ENCODE measurements at places on chromosomes 12 and 14.

GRCh38 chr14:89165189-89166181 lies 251.5 kb downstream of the FOXN3 start:
- DNase-seq: no peak

DNA sequence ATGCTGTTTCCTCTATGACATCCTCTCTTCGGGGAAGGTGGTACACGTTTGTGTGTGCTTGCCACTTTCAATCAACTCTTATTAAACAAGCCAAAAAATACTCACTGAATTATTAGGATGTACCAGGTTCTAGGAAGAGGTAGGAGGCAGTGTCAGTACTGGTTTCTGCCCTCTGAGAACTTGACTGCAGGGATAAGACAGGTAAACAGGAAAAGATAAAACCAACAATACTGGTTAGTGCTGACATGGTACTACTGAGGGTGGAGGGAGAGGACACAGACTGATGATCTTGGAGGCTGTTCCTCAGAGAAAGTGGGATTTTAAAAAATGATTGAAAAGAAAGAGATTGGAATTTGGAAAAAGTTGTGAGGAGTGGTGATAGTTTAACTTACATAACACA lies 295.2 kb upstream of the PWP1 start:
- DNase-seq: no peak

DNA sequence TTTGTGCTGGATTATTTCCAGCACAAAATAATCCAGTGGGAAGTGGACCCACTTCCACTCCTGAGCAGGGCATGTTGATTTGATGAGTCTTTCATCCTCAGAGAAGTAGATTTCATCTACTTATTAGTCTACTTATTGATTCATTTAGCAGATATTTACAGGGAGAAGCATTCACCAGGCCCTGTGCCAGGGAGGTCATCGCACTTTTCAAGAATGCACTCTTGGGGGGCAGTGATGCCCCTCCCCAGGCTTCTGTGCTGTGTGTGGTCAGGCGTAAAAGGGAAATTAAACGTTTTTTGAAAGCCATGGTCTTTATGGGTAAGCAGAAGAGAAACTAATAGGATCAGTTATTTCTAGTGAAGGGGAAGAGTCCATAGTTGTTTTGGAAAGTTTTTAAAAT lies 610.7 kb upstream of the TMEM132C start:
- no peak for DNase-seq

GRCh38 chr12:4203772-4204376 lies 69.7 kb upstream of the CCND2 start:
- no peak for DNase-seq

DNA sequence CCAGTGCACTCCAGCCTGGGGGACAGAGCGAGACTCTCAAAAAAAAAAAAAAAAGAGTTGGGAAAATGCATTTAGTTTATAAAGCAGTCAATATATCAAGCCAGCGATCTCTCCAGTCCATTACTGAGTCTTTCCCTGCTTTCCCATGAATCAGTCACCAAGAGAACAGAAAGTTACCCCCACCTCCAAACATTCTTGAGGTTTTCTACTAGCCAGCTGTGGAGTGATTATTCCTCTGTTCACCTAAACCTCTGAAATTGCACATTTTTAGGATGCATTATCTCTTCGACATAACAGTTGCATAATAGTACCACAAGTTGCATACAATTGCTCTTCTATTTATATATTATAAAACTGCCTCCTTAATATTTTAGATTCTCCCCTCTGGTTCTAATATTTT lies 134.8 kb upstream of the DIO3 start:
- no peak for DNase-seq

- DNase-seq: no peak
These were observed 360.8 kb downstream of the PDZRN4 start for GRCh38 chr12:41548926-41549325.

- DNase-seq: no peak
These were observed 248.5 kb upstream of the FBXO33 start for GRCh38 chr14:39680777-39681176.

DNA sequence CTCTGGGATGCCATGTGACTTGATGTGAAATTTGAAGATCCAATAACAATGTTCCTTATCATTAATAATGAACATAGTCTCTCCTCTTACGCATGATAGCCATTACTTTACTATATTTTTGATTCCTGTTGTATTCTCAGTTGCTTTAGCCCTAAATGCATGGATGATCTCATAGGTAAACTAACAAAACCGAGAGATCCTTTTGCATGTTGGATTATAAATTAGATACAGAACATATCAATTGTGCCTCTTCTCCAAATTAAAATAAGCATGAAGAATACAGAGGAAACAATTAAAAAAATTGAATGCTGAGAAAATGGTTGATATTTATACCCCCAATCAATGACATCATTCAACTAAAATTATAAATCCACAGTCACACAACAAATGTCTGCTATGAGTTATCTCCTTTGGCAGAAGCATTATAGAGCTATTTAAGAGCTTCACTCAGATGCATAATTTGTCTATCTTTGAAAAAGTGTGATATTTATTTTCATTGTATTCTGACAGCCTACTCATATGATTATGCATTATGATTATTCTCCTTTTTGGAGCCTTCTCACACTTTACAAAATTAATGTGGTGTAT lies 386.4 kb upstream of the STXBP6 start:
- DNase-seq: no peak

- DNase-seq: no peak
These were observed 30.3 kb downstream of the FAIM2 start for GRCh38 chr12:49873361-49873934.

GRCh38 chr14:105894978-105895881 lies 368.8 kb downstream of the TMEM121 start:
- DNase-seq: no peak

GRCh38 chr14:28157887-28158791 lies 608.4 kb upstream of the FOXG1 start:
- DNase-seq: no peak

DNA sequence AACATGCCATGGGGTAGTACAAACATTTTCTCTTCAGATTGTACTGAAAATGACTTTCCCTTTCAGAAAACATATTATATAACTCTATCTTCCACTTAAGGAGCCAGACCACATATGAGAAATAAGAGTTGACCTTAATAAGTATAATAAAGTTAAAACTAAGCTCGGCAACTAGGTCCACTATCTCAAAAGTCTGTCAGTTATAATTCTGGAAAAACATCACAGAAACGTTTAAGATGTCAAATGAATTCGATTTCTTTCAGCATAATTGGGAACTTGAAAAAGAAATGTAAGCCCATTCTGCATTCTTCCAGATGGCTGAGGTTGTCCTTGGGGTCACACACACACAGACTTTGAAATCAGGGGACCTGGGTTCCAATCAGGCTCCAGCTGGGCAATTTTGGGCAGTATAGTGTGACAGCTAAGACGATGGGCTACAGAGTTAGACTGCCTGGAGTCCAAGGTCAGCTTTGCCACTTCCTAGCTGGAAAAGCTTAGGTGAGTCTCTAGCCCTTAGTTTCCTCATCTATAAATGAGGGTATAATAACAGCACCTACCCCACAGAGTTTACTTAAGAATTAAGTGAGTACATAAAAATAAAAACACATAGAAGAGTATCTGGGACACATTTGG lies 75.6 kb downstream of the PPP2R5E start:
- DNase-seq: no peak

- no peak for DNase-seq
These were observed at the start of gene EEF1AKMT3 for GRCh38 chr12:57772429-57773322. TSS of gene EEF1AKMT3 (plus strand) at chr12:57772614. CDS start at chr12:57772725, 111 bp downstream.

DNA sequence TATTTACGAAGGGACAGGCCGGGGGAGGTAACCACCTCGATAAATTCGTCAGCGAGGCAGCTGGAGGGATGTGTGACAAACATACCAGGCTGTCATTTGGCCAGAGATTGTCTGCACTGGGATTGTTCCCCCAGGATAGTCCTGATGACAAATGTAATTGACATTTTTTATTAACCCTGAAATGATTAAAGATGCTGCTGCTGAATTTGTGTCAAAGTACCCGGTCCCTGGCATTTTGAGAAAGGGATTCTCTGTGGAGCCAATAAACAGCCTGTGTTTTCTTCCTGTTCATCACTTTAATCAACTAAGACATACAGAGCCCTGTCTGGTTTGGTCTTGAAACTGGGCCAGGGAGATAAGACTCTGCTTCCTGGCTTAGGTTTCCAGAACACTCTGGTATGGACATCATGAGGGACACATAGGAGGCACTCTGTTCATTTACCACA lies 117.6 kb downstream of the SLC25A47 start:
- DNase-seq: no peak

DNA sequence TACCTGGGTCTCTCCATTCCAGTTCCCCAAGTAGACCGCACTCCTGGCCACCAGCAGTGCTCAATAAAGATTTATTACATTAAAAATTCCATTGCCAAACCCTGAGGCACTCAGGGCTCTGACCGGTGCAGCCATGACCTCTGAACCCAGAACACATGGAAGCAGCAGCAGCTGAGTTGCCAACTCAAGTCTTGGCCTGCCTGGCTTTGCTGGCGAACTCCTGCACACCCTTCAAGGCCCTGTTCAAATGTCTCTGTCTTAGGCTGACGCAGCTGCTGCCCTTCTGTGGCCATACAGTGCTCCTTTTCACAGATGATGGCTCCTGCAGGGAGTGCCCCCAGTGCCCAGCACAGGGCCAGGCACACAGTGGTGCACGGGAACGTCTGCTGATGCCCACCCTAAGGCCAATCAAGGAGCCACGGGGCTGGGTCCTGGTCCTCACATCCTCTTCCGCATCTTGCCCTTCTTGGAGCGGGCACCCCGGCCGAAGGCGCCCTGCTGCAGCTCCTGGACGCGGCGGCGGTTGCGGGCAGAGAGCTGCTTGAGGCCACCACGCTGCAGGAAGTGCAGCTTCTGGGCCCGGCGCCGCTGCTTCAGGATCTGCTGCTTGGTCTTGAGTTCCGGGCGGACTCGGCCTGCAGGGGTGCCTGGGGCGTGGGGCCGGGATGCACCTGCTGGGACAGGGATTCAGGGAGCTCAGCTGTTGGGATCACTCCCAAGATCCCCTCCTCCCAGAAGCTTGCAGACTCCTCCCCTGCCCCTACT lies 9.1 kb downstream of the CFAP73 start:
- DNase-seq: no peak

DNA sequence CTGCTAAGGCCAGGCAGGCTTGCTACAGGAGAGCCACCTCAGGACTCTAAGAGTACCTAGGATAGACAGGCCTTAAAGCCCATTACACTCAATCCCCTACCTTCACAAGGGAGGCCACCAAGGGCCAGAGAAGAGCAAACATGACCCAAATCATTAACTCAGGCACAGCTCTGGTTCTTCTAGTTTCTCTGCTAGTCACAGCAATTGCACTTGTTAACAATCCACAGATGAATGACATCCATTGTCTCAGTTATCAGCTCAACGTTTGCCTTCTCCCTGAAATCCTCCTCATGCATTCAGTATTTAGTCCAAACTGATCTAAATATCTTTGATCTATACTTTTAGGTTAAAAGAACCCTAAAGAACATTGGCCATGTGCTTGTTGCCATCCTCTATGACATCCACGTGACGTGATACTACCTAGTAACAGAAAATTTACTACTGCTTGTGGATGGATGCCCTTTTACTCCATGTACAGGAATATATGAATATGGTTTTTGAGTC lies 164.5 kb downstream of the STXBP6 start:
- no peak for DNase-seq

DNA sequence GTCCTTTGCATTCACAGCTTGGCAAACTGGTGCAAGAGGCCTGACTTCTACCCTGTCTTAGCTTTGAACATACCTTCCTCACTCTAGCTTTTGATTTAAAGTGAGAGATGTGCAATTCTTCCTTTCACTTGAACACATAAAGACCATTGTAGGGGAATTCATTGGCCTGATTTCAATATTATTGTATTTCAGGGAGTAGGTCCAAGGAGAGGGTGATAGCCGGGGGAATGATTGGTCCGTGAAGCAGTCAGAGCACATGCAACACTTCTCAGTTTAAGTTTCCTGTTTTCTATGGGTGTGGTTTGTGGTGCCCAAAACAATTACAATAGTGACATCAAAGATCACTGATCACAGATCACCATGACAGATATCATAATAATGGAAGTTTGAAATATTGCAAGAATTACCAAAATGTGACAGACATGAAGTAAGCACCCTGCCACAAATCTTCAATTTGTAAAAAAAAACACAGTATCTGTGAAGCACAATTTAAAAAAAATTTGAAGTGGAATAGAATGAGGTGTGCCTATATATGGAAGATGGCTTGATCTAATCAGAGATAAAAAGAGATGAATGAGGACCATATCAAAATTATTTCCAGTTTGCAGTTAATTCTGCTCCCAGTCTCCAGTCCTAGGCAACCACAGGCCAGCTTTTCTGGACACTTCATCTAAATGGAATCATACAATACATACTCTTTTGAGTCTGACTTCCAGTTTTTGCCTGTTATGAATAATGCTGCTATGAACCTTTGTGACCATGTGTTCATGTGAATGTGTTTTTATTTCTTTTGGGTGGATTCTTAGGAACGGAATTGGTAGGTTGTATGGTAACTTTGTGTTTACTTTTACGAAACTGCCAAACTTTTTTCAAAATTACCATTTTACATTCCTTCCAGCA lies 23.2 kb downstream of the BORCS5 start:
- DNase-seq: no peak

DNA sequence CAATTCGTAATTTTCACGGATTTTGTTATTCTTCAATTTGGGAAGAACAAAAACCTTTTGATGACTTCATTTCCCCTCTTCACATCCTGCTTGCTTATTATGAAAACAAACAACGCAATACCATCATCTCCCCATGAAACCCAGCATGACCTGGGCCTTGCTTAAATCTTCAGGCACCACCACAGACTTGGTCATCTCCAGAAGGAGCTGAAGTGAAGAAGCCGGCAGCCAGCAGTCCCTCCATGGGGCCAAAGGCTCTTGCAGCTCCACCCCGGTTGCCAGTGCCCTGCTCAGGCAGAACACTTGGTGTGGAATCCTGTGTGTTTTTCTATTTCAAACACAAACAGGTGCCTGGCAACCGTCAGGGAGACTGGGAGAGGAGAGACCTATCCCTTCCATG lies 982.9 kb upstream of the TMEM132C start:
- DNase-seq: no peak

DNA sequence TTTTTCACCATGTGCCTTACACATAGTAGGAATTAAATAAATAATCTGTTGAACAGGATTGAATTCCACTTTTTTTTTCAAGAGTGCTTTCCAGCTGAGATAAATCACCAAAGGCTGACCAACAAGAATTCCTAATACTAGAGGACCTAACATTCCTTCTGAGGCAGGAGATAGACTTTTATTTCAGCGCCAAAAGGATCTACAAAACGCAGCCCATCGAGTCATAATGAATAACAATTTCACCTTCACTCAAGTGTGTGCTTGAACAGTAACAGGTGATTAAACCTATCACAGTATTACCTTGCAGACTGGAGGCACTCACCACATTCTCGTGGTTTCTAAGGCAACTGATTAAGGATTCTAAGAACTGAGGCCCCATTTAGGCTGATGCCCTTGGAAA lies 224.3 kb upstream of the ATP2B1 start:
- no peak for DNase-seq
